ENCODE measurements at places on chromosomes 16 and 17. TPM values are rescaled to one million over a fixed set of nuclear protein-coding genes. Genes with fewer than 3 reads are reported as not detected.
A peak's percentile ranks its signal among the peaks of the same experiment; 100 is the strongest.

CD300LG gene
- total RNA-seq: not detected

GRCh38 chr17:80071116-80071841 lies 30.1 kb upstream of the GAA start:
- no peak for DNase-seq

C17orf67 gene
- total RNA-seq: 0.50 TPM

DNA sequence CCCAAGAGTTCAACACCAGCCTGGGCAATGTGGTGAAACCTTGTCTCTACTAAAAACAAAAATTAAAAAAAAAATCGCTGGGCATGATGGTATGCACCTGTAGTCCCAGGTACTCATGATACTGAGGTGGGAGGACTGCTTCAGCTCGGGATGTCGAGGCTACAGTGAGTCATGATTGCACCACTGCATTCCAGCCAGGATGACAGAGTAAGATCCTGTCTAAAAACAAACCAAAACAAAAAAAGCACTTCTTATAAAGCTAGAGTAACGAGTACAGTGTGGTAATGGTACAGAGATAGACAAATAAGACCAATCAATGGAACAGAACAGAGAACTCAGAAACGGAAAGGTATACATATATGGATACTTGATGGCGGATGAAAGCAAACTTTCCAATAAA lies 4.4 kb downstream of the NSMCE1 start:
- DNase-seq: peak; percentile 73

GRCh38 chr17:40307740-40308239 lies 1.2 kb upstream of the RARA start:
- DNase-seq: no peak

DNA sequence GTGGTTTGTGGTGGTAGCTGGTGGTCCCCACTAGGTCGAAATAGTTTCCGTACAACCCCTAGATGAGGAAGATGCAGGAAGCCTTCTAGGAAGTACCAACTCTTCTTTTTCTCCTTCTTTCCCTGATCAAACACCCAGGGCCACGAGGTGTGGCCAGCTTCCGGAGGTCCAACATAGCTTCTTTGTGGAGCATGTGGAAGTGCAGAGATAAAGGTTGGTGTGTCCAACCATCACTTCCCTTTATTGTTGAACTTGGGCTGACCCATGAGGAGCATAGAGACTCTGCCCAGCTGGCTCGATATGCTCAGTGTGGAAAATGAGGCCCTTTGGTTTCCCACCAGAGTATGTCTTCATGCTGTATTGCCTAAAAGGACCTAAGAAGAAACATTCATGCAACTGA lies 6.3 kb upstream of the RGS9 start:
- no peak for DNase-seq

NTN3 gene
- 0.17 TPM for total RNA-seq

- peak; percentile 63 for DNase-seq
These were observed 44.0 kb downstream of the SREBF1 start for GRCh38 chr17:17792551-17793377.

NPIPA2 gene
- total RNA-seq: not detected

TCAP gene
- total RNA-seq: 0.84 TPM

- DNase-seq: no peak
These were observed 166.0 kb upstream of the ZFHX3 start for GRCh38 chr16:73213732-73214455.

- DNase-seq: no peak
These were observed 2.3 kb upstream of the ITGA3 start for GRCh38 chr17:50053654-50053960.

DNA sequence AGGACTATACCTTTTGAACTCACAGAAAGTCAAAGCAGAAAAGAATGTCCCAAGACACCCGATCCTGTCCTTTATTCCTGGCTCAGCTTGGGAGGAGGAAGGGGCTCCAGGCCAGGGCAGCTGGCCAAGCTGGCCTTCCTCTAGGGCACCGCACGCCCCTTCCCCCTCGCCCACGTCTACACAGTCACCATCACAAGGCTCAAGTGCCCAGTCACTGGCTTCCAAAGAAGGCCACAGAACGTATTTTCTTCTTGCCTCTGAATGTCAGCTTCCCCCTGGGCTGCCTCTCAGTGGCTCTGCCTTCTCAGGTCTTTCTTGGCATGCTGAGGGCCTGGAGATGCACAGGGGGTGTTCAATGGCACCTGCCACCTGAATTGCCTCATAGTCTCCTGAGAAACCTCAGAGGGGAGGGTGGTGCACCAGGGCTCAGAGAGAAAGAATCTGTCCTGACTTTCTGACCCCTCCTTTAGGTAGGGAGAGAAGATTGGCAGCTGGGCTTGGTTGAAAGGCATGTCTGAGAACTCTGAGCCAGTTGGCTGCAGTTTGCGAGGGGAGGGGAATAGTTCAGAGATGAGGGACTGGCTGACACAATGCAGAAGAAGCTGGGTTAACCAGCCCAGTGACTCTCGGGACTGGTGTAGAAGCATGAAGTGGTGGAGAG lies 2.1 kb downstream of the DHRS11 start:
- no peak for DNase-seq

HP gene
- not detected for total RNA-seq

MYH8 gene
- not detected for total RNA-seq

GRCh38 chr16:72480911-72481310 lies 309.0 kb upstream of the PMFBP1 start:
- no peak for DNase-seq

SERPINF2 gene
- 1.2 TPM for total RNA-seq

- DNase-seq: peak; percentile 86
These were observed 61.1 kb upstream of the CIBAR2 start for GRCh38 chr16:85173146-85173980.

DNA sequence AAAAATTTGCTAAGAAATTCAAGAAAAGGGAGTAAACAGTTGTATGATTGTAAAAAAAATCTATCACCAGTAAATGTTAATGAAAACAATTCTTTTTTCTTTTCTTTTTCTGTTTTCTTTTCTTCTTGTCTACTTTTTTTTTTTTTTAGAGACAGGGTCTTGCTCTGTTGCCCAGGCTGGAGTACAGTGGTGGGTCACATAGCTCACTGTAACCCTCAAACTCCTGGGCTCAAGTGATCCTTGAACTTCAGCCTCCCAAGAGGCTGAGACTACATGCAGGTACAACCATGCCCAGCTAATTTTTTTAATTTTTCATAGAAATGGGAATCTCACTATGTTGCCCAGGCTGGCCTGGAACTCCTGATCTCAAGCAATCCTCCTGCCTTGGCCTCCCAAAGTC lies 57.2 kb upstream of the SIAH1 start:
- DNase-seq: no peak

GUCY2D gene
- not detected for total RNA-seq

- DNase-seq: no peak
These were observed 7.9 kb downstream of the UMOD start for GRCh38 chr16:20344611-20345010.

GRCh38 chr16:71916397-71916920 lies 21.1 kb downstream of the IST1 start:
- DNase-seq: no peak

GRCh38 chr17:75260641-75261335 lies 618 bp downstream of the GGA3 start:
- no peak for DNase-seq

WNK4 gene
- total RNA-seq: 0.96 TPM

GRCh38 chr17:64343833-64344637 lies 46.6 kb downstream of the PECAM1 start:
- peak; percentile 78 for DNase-seq

Data from kidney epithelial cell (primary cell).